ENCODE measurements at places on chromosomes 1 and 21. TPM values are rescaled to one million over a fixed set of nuclear protein-coding genes. Genes with fewer than 3 reads are reported as not detected.

DRAXIN gene
- 0.59 TPM for total RNA-seq

TNFRSF4 gene
- 0.39 TPM for total RNA-seq

ANKRD35 gene
- 12.9 TPM for total RNA-seq

GPR37L1 gene
- total RNA-seq: not detected

BRDT gene
- not detected for total RNA-seq

CASQ1 gene
- 109 TPM for total RNA-seq

PPIAL4G gene
- total RNA-seq: under 0.01 TPM

OR2M3 gene
- total RNA-seq: not detected

AKR1A1 gene
- total RNA-seq: 81.1 TPM

LCE6A gene
- total RNA-seq: 4.4 TPM

RASSF5 gene
- total RNA-seq: 9.3 TPM

CD48 gene
- 8.2 TPM for total RNA-seq

Data from skin of body (tissue), 3 donors.